Activated CD4-positive, alpha-beta memory T cell treated with anti-CD3 and anti-CD28 coated beads, Interleukin-2, amount 10 ng/mL, durations not matched to agents 7 days and 5 days (primary cell): ENCODE measurements at places on chromosomes 4 and X.

- no peak overlapping the region for H3K27ac ChIP-seq
- H3K27me3 ChIP-seq, result peaks cover 4% of the 10 kb centered on the region
- H3K4me1 ChIP-seq, result peaks cover 2% of the 10 kb centered on the region
These were observed 58.1 kb upstream of the MAP9 start for GRCh38 chr4:155434904-155435303.

- H3K36me3 ChIP-seq, result peaks cover 3% of the 10 kb centered on the region
- H3K27me3 ChIP-seq, result peaks cover 63% of the 10 kb centered on the region
- peaks cover 13% of the 10 kb centered on the region for H3K4me1 ChIP-seq
- H3K27ac ChIP-seq, result no peak overlapping the region
- DNase-seq, result no peak
These were observed 108.1 kb upstream of the STOX2 start for GRCh38 chr4:183797011-183797444.

- H3K4me1 ChIP-seq, result no peaks in the 10 kb centered on the region
- no peaks in the 10 kb centered on the region for H3K36me3 ChIP-seq
- no peaks in the 10 kb centered on the region for H3K27me3 ChIP-seq
- H3K27ac ChIP-seq, result no peak overlapping the region
- no peak overlapping the region for H3K4me3 ChIP-seq
- no peak for DNase-seq
These were observed 253.4 kb downstream of the EPHA5 start for GRCh38 chr4:65416891-65417290.

- peaks cover 2% of the 10 kb centered on the region for H3K4me1 ChIP-seq
- H3K27ac ChIP-seq, result no peak overlapping the region
- peaks cover 26% of the 10 kb centered on the region for H3K27me3 ChIP-seq
- H3K4me3 ChIP-seq, result no peak overlapping the region
- H3K36me3 ChIP-seq, result no peaks in the 10 kb centered on the region
- no peak for DNase-seq
These were observed 128.7 kb downstream of the MGST2 start for GRCh38 chr4:139794158-139794954.
